ENCODE measurements at places on chromosomes 5 and 9.

- no peak for DNase-seq
Measured at GRCh38 chr9:115997923-115998322, 155.7 kb upstream of the PAPPA start.

- no peak for DNase-seq
Measured at GRCh38 chr5:79976759-79977515, 14.1 kb downstream of the MTX3 start.

- DNase-seq = no peak
Measured at GRCh38 chr5:144421411-144421810, 250.7 kb downstream of the KCTD16 start.

- no peak for DNase-seq
Measured at GRCh38 chr5:133847886-133848285, 120.5 kb downstream of the C5orf15 start.

All from activated T-cell treated with anti-CD3 and anti-CD28 coated beads for 24 hours (primary cell).